SJCRH30 (cell line): ENCODE measurements at places on chromosomes 3 and 15.

DNA sequence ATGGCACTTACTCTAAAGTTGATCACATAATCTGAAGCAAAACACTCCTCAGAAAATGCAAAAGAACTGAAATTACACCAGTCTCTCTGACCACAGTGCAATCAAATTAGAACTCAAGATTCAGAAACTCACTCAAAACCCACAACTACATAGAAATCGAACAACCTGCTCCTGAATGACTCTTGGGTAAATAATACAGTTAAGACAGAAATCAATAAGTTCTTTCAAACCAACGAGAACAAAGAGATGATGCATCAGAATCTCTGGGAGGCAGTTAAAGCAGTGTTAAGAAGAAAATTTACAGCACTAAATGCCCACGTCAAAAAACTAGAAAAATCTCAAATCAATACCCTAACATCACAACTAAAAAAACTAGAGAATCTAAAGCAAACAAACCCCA is 227.2 kb downstream of the CTNNB1 start:
- no peak for DNase-seq
- H3K36me3 ChIP-seq, result no peaks in the 10 kb centered on the region
- no peaks in the 10 kb centered on the region for H3K27me3 ChIP-seq
- no peak overlapping the region for H3K4me3 ChIP-seq
- no peaks in the 10 kb centered on the region for H3K4me1 ChIP-seq
- no peak overlapping the region for H3K27ac ChIP-seq

DNA sequence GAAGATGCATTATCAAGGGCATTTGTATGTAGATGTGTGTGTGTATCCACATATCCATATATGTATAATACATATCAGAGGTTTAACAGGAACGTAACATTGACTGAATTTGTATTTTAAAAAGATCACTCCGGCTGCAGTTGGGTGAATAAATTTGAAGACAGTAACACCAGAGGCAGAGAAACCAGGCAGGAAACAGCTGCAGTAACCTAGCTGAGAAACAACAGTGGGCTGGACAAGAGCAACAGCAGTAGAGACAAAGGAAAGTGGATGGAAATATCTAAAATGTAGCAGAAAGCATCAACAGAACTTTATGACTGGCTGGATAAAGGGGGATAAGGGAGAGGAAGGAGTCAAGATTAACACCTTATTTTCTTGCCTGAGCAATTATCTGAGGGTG is 68.3 kb upstream of the SETMAR start:
- no peaks in the 10 kb centered on the region for H3K27me3 ChIP-seq
- H3K36me3 ChIP-seq, result no peaks in the 10 kb centered on the region
- H3K4me1 ChIP-seq, result no peaks in the 10 kb centered on the region
- DNase-seq, result no peak

- H3K27me3 ChIP-seq, result no peaks in the 10 kb centered on the region; the same call in 1 of the 2 replicates
- DNase-seq, result no peak
- H3K36me3 ChIP-seq, result no peaks in the 10 kb centered on the region
- H3K4me3 ChIP-seq, result no peak overlapping the region
These were observed 574.8 kb downstream of the AGBL1 start for GRCh38 chr15:86654501-86654900.

- no peak overlapping the region for H3K27ac ChIP-seq
- no peaks in the 10 kb centered on the region for H3K4me1 ChIP-seq
- H3K4me3 ChIP-seq, result no peak overlapping the region
- no peaks in the 10 kb centered on the region for H3K27me3 ChIP-seq
- no peaks in the 10 kb centered on the region for H3K36me3 ChIP-seq
These were observed 181.8 kb downstream of the FOXP1 start for GRCh38 chr3:71401695-71402231.

DNA sequence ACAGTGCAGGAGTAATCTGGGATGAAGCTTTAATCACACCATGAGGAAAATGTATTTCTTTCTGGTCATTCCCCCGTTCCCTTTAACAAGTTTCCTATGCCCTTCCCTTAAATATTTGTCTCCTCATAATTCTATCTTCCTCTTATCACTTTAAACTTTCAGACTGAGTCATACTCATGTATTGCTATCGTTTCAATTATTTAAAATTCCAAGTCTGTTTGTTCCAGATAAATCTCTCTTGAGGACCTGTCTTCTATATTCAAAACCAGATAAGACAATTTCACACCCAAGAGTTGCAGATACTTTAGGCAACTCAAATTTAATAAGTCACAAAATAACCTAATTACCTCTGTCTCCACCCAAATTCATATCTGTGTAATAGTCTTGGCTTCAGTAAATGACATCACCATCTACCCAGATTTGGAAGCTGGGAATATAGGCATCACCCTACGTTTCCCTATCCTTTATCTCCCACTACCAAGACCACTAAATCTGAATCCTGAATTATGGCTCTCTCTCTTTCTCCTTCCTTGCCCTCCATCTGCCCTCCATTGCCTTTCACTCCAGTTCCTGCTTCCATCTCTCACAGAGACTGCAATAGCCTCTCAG is 220.1 kb downstream of the PYDC2 start:
- no peak overlapping the region for H3K27ac ChIP-seq
- no peak overlapping the region for H3K4me3 ChIP-seq
- H3K4me1 ChIP-seq, result no peaks in the 10 kb centered on the region

DNA sequence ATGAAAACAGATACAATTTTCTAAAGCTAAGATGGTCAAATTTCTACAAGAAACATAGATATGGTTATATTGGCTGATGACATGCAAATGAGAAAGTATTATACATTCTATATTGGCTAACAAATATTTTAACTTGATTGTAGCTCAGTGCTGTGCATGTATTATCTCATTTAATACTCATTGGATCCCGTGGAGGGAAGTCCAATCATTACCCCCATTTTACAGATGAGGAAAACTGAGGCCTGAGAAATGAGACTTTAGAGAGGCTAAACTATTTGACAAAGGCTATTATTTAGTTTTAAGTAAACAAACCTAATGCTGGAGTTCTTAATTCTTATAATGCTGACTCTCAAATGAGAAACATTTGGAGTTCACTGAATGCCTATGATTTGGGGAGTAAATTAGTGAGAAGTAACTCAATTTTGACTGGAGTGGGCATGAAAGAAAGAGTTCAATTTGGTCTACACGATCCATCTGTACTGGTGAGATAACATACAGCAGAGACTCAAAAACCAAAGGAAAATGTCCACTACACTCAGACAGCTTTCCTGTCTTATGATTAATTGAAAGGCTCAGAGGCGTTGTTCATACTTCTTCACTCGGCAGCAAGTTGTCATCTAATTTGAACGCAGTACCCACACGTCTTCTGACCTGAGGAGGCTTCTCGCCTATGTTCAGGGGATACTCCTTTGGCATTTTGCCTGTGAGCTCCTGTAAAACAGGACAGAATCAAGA is 72.2 kb upstream of the LMOD3 start:
- H3K36me3 ChIP-seq, result no peaks in the 10 kb centered on the region
- no peak overlapping the region for H3K27ac ChIP-seq
- no peaks in the 10 kb centered on the region for H3K27me3 ChIP-seq
- no peak overlapping the region for H3K4me3 ChIP-seq
- no peak for DNase-seq

DNA sequence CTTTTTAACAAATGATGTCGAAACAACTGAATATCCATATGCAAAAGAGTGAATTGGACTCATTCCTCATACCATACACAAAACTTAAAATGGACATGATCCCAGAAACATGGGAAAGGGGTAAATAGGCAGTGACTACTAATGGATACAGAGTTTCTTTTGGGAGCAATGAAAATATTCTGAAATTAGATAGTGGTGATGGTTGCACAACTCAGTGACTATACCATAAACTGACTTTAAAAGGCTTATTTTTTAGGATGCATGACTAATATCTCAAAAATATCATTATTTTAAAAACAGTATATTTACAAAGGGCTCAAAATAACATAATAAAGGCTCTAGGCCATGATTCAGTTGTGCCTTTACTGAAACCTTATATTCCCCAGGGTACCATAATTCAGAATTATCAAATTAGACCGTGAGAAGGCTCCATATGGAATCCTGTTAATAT is 16.3 kb upstream of the ATP13A3 start:
- no peak overlapping the region for H3K4me3 ChIP-seq
- peak; percentile 65 for DNase-seq
- H3K27me3 ChIP-seq, result no peaks in the 10 kb centered on the region
- no peaks in the 10 kb centered on the region for H3K36me3 ChIP-seq
- peaks cover 24% of the 10 kb centered on the region for H3K4me1 ChIP-seq
- H3K27ac ChIP-seq, result no peak overlapping the region

GRCh38 chr3:20558161-20558560 is 372.2 kb upstream of the SGO1 start:
- no peaks in the 10 kb centered on the region for H3K36me3 ChIP-seq
- H3K4me1 ChIP-seq, result no peaks in the 10 kb centered on the region
- no peak overlapping the region for H3K27ac ChIP-seq

- DNase-seq, result no peak
- no peaks in the 10 kb centered on the region; the same call in 1 of the 2 replicates for H3K27me3 ChIP-seq
- no peak overlapping the region for H3K4me3 ChIP-seq
- H3K4me1 ChIP-seq, result no peaks in the 10 kb centered on the region
These were observed 168.5 kb downstream of the FAM43A start for GRCh38 chr3:194854206-194854605.

- H3K4me1 ChIP-seq, result peaks cover 14% of the 10 kb centered on the region; the same call in 1 of the 2 replicates
- H3K27me3 ChIP-seq, result no peaks in the 10 kb centered on the region
- no peak overlapping the region for H3K4me3 ChIP-seq
- H3K36me3 ChIP-seq, result no peaks in the 10 kb centered on the region
- H3K27ac ChIP-seq, result no peak overlapping the region
- DNase-seq, result no peak
These were observed 291.5 kb downstream of the KBTBD8 start for GRCh38 chr3:67289626-67290025.

DNA sequence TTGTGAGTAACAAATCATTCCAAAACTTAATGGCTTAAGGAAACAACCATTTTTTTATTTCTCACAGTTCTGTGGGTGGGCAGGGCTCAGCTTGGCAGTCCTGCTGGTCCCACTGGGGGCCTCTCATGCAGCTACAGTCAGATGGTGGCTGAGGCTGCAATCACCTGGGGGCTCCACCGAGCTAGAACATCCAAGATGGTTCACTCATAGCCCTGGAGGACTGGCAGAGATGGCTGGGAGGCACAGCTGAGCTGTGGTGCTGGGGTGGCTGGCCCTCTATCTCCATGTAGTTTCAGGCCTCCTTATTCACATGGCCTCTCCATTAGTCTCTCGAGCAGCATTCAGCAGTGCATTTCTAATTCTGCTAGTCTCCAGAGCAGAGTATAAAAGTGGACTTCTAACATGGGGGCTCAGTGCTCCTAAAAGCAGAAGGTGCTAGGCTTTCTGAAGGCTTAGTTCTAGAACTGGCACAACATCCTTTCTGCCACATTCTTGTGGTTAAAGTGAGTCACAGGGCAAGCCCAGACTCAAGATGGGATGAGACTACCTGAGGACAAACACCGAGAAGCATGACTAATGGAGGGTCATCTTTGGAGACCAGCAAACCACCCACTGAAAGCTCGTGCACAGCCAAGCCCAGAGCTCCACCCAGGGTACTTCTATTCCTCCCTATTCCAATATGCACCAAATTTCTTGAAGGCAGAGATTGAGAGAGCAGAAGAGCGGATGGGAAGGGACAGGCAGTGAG is 6.3 kb downstream of the CAV3 start:
- no peak overlapping the region for H3K4me3 ChIP-seq
- H3K4me1 ChIP-seq, result peaks cover 37% of the 10 kb centered on the region
- no peaks in the 10 kb centered on the region for H3K27me3 ChIP-seq
- H3K27ac ChIP-seq, result peak overlapping the region; percentile 97

GRCh38 chr3:24911076-24911475 is 416.4 kb upstream of the THRB start:
- H3K4me1 ChIP-seq, result no peaks in the 10 kb centered on the region
- H3K4me3 ChIP-seq, result no peak overlapping the region
- DNase-seq, result no peak
- H3K27ac ChIP-seq, result no peak overlapping the region
- H3K36me3 ChIP-seq, result no peaks in the 10 kb centered on the region

- no peaks in the 10 kb centered on the region for H3K36me3 ChIP-seq
- no peak for DNase-seq
- no peaks in the 10 kb centered on the region for H3K4me1 ChIP-seq
- H3K4me3 ChIP-seq, result no peak overlapping the region
These were observed 60.9 kb upstream of the MAGI1 start for GRCh38 chr3:66099541-66100065.

- H3K4me3 ChIP-seq, result no peak overlapping the region
- H3K27ac ChIP-seq, result no peak overlapping the region
- no peaks in the 10 kb centered on the region for H3K4me1 ChIP-seq
- H3K36me3 ChIP-seq, result no peaks in the 10 kb centered on the region
These were observed 44.8 kb downstream of the SERPINI1 start for GRCh38 chr3:167780214-167780883.

GRCh38 chr15:74541494-74542165 is 610 bp downstream of the ARID3B start:
- DNase-seq, result peak; percentile 39
- H3K36me3 ChIP-seq, result no peaks in the 10 kb centered on the region
- peak overlapping the region; percentile 95 for H3K4me3 ChIP-seq
- H3K27me3 ChIP-seq, result no peaks in the 10 kb centered on the region
- H3K27ac ChIP-seq, result peak overlapping the region; percentile 58

GRCh38 chr3:178513546-178514380 is 22.5 kb upstream of the KCNMB2 start:
- H3K4me1 ChIP-seq, result 0 out of 2 replicates have a peak, but pooled peaks cover 4% of the 10 kb centered on the region
- no peak overlapping the region for H3K27ac ChIP-seq
- no peak overlapping the region for H3K4me3 ChIP-seq
- no peaks in the 10 kb centered on the region for H3K36me3 ChIP-seq
- no peaks in the 10 kb centered on the region for H3K27me3 ChIP-seq
- no peak for DNase-seq

- H3K36me3 ChIP-seq, result no peaks in the 10 kb centered on the region
- DNase-seq, result no peak
- no peak overlapping the region for H3K27ac ChIP-seq
- no peaks in the 10 kb centered on the region for H3K27me3 ChIP-seq
These were observed 171.6 kb upstream of the PDZRN3 start for GRCh38 chr3:73796382-73796781.
